ENCODE measurements at places on chromosomes 16 and 17.

DNA sequence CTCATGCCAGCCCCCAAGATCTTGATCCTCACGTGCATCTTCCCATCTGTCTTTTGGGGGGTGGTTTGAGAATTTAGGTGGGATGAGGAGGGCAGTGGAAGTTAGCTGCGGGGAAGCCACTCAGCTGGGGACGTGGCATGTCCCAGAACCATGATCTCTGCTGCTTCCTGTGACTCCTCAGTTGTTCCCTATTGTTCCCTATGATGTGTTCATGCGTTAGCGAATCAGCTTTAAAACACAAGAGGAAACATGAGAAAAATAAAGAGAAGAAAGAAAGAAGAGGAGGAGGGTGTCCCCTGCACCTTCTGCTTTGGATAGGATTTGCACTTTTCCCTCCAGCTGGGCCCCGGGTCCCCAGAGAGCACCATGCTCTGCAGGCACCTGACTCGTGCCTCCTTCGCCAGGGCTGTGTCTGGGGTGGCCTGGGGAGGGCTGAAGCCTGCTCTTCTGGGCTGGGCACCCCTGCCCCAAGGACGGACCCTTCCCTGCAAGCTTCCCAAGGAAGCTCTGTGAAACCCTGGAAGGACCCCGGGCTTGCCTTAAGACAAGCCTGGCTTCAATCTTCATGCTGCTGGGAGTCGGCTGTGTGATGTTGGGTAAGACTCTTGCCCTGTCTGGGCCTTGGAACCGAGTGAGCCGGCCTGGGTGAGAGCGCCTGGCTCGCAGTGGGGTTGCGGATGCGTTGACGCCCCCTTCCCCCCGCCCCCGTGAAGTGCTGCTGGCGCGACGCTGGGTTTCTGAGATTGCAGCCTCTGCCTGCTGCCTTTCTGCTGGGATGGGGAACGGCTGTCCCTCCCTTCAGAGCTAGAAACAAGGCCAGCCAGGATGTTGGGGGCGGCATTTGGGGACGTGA, 62.8 kb upstream of the CIBAR2 start:
- DNase-seq, result no peak

GRCh38 chr16:28166394-28167208, 45.2 kb downstream of the XPO6 start:
- no peak for DNase-seq

DNA sequence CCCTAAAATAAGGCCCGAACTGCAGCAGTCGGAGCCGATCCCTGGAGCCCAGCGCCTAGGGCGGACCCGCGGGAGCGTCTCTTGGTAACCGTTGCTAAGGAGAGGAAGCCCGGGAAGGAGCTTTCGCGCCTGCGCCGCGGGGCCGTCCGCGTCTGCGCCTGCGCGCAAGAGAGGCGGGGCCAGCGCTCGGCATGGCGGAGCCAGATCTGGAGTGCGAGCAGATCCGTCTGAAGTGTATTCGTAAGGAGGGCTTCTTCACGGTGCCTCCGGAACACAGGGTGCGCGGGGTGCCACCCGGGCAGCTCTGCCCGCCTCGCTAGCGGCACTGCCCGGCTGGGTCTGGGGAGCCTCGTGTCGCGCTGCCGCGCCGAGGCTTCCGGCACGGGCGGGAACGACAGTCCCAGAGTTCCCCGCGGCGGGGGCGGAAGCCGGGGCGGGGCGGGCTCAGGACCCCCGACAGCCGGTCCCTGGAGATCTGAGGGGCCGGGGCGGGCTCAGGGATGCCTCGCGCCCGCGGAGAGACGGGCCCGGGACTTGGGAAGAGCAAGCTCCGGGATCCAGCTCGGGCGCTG, at the start of gene CDK10:
TSS of gene CDK10 (plus strand) at position 170 of the 572 bp plus-strand sequence. CDS start at position 192, 22 bp downstream.
- DNase-seq, result peak; percentile 81

DNA sequence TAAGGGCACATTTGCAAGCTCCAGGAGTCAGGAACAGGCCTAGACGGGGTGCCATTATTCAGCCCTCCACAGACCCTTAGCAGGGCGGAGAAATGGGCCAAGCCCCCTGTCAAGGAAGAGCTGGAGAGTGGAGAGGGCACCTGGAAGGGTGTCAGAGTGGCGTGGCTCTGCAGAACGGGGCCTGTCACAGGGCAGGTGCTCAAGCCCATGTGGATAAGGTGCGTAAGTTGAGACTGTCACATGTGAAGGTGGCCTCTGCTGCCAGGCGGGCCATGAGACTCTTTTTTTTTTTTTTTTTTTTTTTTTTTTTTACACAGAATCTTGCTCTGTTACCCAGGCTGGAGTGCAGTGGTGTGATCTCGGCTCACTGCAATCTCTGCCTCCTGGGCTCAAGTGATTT, 12.0 kb upstream of the CRISPLD2 start:
- DNase-seq, result no peak

DNA sequence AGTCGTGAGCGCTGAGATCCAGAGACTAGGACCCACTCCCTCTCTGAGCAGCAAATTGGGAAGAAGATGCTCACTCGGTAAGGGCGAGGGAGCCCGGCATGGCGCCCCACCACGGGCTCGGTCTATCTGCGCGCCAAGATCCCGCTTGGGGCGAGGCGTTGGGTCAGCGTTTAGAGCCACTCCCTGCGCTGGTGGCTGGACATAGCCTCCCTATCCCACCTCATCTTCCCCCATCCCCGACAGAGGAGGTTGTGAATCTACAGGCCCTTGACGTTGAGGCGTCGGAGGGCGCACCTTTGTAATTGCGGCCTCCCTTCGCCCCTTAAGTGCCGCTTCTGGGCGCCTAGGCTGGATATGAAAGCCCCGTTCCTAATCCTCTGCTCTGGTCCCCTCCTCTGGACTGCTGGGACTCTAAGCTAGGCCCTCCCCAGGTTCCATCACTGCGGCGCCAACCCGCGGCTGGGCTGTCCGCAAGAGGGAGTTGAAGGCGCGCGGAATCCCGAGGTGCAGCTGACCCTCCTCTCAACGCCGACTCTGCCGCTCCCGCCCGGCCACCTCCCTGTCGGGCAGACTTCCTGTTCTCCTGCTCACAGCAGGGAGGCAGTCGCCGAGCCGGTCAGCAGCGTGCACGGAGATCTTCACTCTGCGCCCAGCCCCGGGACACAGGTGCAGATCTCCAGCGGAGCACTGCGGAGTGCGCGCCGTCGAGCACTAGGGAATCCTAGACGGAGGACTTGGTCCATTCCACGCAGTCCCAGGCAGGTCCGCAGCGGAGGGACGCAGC, 16.1 kb upstream of the HOXB9 start:
- no peak for DNase-seq

Data from midbrain (tissue), 1 donor.